ENCODE measurements at places on chromosomes 13 and 19.

GRCh38 chr19:16210168-16210567, 12.5 kb downstream of the AP1M1 start:
- DNase-seq: no peak

DNA sequence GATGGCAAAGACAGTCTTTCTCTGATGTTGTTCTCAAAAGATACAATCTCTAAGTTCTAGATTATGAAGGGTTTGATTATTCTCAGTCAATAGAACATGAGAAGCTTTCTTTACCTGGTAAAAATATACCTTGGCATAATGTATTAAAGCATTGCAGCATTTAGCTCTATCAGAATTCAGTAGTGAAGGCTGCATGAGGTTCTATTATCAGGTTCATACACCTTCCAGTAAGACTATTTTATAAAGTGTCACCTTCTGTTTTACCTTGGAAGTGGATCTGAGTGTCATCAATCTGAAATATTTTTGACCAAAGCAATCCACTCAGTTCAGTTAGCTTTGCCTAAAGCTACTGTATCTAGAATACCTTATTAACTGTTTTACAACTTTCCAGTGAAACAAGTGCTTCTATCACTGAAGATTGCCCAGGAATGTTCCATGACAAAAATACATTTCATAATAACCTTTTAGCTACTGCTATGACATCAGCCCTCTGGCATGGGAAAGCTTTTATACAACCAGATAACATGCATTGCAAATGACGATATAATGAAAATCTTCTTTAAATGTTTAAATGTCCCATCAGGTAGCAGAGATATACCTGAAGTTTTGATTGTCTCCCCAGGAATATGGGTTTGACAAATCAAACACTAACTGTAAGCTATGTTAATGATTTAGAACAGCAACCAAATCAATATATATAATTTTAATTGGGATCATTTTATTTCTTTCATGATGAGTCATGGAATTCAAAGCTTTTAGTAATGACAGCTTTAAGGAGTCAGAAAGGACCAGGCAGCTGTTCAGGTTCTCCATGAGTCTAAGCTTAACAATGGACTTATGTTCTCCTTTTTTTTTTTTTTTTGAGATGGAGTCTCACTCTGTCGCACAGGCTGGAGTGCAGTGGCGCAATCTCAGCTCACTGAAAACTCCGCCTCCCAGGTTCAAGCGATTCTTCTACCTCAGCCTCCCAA, 72.2 kb downstream of the UFM1 start:
- DNase-seq: no peak

DNA sequence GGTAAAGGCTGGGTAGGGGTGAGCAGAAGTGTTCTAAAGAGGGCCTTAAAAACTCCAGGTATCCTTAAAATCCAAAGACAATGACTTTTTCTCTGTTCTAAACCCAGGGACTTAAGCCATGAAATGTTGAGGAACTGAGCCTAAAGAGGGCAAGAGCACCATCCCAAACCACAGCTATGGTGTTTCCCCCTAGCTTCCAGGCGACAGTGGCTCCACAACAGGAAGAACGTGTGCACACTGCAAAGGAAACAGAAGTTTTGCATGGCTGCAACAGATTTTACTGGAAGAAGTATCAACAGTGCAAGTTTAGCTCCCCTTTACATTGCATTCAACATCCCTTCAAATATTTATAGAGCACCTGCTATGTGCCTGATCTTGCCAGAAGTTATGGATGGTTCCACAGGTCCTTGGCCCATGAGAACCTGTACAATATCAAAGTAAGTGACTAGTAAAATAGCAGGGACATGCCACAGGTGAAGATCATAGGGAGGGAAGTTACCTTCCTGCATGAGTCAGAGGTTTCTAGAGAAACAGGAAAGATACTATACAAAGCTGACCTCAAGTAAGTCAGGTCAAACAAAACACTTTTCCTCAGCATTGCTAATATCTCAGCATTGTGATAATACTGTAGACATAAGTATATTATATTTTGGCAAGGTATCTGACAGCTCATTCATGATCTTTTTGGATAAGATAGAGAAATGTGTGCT, 8.4 kb upstream of the KCTD12 start:
- DNase-seq: no peak

- DNase-seq: no peak
Observed at GRCh38 chr13:79869326-79869725, 388.4 kb downstream of the NDFIP2 start.

DNA sequence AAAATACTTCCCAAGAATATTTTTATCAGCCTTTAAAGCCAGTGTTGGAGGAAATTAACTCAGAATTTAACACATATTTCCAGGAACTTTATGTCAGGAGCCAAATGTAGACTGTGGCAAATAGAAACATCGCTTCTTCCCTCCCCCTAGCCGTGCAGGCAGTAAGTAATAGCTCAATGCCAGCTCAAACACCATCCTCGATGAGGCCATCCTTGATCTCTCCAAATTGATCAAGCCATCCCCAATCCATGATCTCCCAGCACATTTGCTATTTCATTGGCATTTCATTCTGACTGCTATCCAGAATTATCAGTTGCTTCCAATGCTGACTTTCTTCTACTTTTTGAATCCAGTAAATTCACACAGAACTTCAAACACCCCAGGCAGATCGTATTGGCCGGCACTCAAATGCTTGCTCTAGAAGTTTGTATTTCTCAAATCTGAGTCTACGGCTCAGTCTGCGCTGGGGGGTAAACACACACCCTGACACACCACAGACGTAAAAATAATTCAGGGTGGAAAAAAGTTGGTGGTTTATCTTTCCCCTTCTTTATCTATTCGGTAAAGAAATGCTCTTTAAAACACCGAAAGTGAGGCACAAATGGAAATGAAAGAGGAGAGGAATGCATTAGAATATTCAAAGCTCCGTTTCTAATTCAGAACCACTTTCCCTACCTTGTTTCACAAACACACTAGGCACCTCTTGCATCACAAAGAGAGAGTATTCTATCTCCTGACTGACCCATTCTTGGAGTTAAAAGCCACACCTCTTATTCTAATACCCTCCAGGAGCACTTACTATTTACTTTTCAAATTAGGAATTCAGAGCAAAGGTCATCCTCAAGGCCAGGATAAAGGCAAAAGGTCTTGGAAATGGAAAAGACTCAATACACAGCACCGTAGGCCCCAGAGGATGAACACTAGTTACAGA, 991 bp downstream of the OBI1 start:
- DNase-seq: no peak

GRCh38 chr13:26698392-26699196, 62.0 kb downstream of the GPR12 start:
- peak; percentile 92 for DNase-seq

DNA sequence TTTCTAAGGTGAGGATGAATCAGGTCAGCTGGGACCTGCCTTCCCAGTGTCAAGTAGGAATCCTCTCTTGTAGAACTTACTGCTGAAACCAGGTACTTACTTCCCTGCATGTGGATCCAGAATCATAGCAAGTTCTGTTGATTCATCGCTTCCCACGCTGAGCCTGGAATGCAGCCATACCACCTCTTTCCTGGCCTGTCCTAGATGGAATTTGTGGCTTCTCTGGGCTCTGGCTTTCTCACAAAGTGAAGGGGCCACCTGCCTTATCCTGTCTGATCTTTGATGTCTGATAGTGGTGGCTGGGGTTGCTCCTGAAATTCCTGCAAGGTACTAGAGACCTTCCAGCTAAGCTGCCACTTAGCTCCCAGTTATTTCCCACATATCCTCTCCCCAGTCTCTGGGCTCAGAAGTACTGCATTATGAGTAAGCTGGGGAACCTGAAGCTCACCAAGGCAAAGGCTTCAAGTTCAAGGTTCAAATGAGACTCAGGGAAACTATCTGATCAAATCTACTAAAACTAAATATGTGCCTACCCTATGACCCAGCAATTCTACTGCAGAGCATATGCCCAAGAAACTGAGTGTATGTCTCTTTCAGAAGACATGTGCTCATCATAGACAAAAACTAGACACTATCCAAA, 103.5 kb downstream of the SUCLA2 start:
- DNase-seq: no peak

- no peak for DNase-seq
Observed at GRCh38 chr13:35716186-35716585, 239.7 kb upstream of the MAB21L1 start.

Measured in activated effector memory CD4-positive, alpha-beta T cell treated with anti-CD3 and anti-CD28 coated beads, Interleukin-2, amount 50 U/mL, for 16 hours (primary cell).